ENCODE measurements at places on chromosomes 1 and 21.

- DNase-seq, result no peak
These were observed 503.9 kb upstream of the USP24 start for GRCh38 chr1:55718758-55719671.

DNA sequence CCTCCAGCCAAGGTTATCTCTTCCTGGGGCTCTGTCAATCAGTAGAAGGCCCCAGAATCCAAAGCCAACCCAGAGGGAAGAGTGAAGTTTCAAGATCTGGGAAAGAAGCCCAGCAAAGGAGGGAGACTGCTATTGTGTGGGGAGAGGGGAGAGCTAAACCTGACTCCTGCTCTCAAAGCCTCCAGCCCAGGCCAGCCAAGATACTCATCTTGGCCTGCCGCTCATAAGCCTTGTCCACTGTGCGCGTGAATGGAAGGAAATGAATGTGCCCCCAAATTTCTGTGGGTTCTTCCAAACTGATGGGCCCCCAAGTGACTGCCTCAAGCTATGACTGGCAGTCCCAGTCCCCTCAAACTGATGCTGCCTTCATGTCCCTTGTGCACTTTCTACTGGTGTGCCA is 2.0 kb downstream of the PLXNA2 start:
- no peak for DNase-seq

GRCh38 chr1:115280064-115280463 is 58.0 kb downstream of the NGF start:
- DNase-seq, result no peak

DNA sequence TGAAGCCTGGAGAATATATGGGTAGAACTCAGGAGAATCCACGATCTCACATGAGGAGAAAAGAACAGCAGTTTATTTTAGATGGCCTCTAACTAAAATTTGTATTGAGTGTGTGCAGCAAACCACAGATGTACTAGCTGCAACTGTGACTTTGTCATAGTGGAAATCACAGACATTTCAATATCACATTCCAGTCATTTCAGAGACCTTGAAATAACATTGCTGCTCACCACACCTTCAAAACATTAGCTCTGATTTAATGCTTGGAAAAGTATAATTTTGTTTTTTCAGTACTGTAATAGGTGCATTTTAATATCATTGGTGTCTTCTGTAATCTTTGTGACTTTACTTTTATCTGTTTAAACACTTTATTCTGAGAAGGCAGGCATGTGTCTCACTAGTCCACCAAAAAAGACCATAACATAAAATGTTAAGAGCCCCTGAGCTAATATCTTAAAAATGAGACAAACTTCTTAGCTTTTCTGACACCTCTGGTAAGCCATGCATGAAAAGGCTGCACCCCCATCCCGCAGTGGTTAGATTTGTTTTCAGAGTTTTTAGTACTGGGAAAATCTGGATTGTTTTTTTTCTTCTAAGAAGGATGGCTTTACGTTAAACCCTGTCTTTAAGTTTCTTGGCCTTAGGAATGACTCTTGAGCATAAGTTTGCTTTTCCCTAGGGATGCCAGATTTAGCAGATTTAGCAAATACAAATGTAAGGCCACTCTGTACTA is 30.1 kb downstream of the KCNJ15 start:
- no peak for DNase-seq

DNA sequence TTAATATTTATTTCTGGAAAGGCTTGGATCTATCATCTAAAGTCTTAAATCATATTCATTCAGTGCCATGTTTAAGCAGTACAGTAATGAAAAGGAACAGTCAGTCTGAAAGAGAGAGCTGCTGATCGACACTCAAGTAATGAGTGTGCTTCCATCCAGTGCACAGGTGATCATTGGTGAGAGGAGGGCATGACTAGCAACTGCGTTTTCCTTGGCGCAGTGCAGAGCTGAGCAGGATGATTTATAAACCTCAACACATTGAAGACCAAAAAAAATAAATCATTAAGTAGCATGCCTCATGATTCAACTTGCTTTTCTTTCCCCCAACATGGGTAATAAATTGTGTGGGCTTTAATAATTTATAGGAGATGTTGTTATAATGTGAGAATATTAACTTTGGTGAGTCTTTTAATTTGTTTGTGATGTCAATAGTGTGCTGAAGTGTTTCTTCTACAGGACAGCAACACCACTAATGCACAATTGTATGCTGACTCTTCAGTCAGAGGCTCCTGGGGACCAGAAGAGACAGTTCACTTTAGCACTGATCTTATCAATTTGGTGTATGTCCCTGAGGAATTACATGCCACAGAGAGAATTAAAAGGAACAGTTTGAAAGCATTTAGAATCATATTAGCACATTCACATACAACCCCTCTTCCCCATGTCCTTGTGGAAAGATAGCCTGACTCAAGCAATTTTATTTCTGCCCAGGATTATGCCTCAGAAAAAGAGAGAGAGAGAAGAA is 199.7 kb upstream of the ADGRL2 start:
- no peak for DNase-seq

DNA sequence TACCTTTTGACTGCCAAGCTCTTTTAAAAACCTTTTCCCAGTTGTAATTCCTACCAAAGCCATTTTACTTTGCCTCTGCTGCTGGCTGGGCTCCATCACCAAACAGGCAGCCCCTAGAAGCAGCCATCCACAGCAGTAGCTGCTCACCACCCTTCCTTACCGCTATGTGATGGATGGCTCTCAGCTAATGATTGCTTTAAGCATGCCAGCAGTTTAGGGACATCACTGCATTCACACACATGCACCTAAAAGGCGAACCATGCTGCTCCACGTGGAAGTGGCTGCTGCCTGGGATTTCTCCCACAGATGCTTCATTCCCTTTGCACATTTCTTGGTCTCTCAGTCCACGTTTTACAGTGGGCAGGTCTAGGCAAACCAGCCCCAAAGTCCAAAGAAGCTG is 46.3 kb upstream of the PDE9A start:
- no peak for DNase-seq

- DNase-seq, result no peak
These were observed 209.0 kb upstream of the HOOK1 start for GRCh38 chr1:59605761-59606160.

GRCh38 chr1:147609358-147609757 is 61.0 kb downstream of the ACP6 start:
- DNase-seq, result no peak
